ENCODE measurements at places on chromosomes 5 and 9.

DNA sequence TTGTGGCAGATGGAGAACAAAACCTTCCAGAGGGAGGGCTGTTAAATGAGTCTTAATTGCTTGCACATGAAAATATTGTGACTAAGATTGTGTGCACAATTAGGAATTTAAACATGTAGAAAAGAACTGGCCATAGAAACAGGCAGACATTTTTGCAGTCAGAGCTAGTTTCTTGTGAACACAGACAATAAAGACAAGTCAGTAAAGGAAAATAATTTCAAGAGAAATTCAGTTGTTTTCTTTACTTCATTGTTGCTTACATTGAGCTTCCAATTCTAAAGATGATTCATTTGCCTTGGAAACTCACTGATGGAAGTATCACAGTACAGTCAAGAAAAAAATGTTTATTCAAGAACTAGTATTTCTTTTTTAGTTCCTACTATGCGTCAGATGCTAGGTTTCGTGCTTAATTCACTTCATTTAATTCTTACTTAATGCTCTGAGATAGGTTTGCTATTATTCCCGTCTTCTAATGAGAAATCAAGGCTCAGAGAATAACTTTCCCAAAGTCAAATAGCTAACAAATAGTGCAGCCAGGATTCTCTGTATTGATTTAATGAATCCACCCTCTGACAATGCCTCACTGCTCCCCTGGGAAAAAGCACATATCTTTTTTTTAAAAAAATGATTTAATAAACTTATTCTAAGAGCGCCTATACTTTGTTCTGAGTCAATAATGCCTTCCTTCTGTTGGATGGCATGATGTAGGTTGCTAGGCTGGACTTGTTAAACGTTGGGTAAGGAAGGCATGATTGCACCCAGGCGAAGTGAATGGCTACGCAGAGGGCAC is 581.4 kb downstream of the RAB3C start:
- no peak overlapping the region for H3K4me3 ChIP-seq
- H3K36me3 ChIP-seq, result no peaks in the 10 kb centered on the region
- H3K4me1 ChIP-seq, result peaks cover 16% of the 10 kb centered on the region
- no peak for DNase-seq
- peaks cover 3% of the 10 kb centered on the region for H3K27me3 ChIP-seq
- no peak overlapping the region for H3K27ac ChIP-seq

- H3K27me3 ChIP-seq, result no peaks in the 10 kb centered on the region
- peak overlapping the region; percentile 88 for H3K27ac ChIP-seq
- peaks cover 76% of the 10 kb centered on the region for H3K4me1 ChIP-seq
- no peak for DNase-seq
Observed at GRCh38 chr5:131270809-131271208, 7.0 kb downstream of the CDC42SE2 start.

- peaks cover 23% of the 10 kb centered on the region for H3K36me3 ChIP-seq
- DNase-seq, result no peak
- no peaks in the 10 kb centered on the region for H3K27me3 ChIP-seq
- H3K4me1 ChIP-seq, result no peaks in the 10 kb centered on the region
- no peak overlapping the region for H3K27ac ChIP-seq
Observed at GRCh38 chr5:32098890-32099310, 75.2 kb downstream of the GOLPH3 start.

- no peaks in the 10 kb centered on the region for H3K4me1 ChIP-seq
- H3K36me3 ChIP-seq, result no peaks in the 10 kb centered on the region
- no peak for DNase-seq
- H3K4me3 ChIP-seq, result no peak overlapping the region
- H3K27ac ChIP-seq, result no peak overlapping the region
- peaks cover 2% of the 10 kb centered on the region for H3K27me3 ChIP-seq
Observed at GRCh38 chr9:27601396-27601795, 28.1 kb upstream of the C9orf72 start.

DNA sequence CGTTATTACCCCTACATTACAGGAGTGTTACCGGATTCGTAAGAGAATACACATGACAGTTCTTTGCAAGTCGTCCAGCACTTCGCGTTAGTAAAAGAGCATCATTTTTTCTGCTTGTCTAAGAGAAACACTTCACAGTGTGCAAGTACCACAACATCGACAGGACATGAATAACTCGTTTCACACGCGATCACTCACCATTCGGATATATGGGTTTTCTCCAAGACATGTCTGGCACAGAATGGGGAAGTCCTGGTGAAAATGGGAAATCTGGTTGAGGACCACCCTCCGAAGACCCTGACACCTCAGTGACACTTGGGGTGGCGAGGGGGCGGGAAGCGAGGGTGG is 642 bp downstream of the RBM22 start:
- peaks cover 28% of the 10 kb centered on the region for H3K36me3 ChIP-seq
- H3K4me3 ChIP-seq, result no peak overlapping the region
- peaks cover 9% of the 10 kb centered on the region for H3K4me1 ChIP-seq

DNA sequence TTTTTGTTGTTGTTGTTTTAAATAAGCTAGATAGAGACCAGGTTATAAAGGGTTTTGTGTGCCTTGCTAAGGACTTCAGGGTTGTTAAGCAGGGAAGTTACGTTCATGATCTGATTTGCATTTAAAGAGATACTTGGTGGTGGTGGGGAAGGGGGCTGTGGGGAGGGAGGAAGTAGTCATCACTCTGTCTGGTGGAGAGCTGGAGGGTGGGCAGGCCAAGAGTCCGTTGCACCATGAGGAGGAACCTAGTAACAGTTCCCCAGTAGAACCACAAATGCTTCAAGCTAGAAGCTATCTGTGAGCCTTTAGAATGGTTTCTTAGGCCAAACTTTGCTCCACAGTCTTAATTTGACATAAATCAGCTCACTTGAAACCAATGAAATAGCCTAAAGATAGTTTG is 18.7 kb upstream of the ROPN1L start:
- peaks cover 38% of the 10 kb centered on the region for H3K4me1 ChIP-seq
- no peak overlapping the region for H3K4me3 ChIP-seq
- DNase-seq, result no peak
- no peak overlapping the region for H3K27ac ChIP-seq
- peaks cover 74% of the 10 kb centered on the region for H3K36me3 ChIP-seq

All from activated CD4-positive, alpha-beta memory T cell treated with anti-CD3 and anti-CD28 coated beads, Interleukin-2, amount 10 ng/mL, durations not matched to agents 7 days and 5 days (primary cell).